ENCODE measurements at places on chromosomes 12 and 14.

DNA sequence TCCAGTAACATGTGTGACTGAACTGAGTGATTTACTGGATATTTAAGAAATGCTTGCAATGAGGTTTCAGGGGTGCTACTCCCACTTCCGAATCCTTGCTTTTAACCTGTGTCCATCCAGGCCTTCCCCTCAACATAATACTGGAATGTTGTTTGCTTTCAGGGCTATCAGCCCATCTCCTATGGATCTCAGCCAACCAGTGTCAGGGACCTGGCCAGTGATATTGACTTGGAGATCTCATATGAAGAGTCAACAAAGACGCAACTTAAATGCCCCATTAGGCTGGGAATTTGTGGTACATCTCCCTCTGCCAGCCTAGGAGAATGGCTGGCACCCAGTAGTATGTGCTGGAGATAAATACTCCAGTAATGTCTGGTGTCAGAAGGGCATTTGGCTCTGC, 889 bp upstream of the IFT43 start:
- H3K36me3 ChIP-seq: no peaks in the 10 kb centered on the region
- peaks cover 35% of the 10 kb centered on the region for H3K4me1 ChIP-seq
- H3K27me3 ChIP-seq: peaks cover 16% of the 10 kb centered on the region
- peak overlapping the region; percentile 5 for H3K4me3 ChIP-seq

DNA sequence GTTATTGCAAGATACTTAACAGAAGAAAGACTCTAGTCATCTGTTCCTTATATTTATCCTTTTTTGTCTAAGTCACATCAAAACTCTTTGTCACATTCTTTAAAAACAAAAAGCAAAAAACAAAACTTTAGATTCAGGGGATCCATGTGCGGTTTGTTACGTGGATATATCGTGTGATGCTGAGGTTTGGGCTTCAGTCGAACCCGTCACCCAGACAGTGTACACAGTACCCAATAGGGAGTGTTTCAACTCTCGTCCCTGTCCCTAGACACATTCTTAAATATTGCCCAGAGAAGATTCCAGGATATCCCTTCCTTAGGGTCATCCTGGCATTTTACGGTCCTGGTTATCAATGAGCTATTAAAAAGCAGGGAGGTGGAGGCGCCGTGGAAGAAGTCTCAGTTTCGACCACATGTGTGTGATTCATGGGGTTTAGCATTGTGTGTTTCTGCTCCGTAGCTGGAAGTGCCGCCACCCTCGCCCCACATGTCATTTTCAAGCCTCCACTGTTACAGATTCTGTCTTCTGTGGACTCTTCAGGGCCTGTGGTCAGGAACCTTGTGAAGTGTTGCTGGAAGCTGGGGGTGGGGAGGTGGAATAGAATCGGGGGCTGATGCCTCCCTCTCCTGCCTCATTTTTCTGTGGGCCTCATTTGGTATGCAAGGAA, 19.9 kb downstream of the CCND2 start:
- H3K27me3 ChIP-seq: no peaks in the 10 kb centered on the region
- peaks cover 94% of the 10 kb centered on the region for H3K36me3 ChIP-seq
- peaks cover 74% of the 10 kb centered on the region for H3K4me1 ChIP-seq
- peak overlapping the region; percentile 46 for H3K4me3 ChIP-seq
- DNase-seq: peak; percentile 61

GRCh38 chr12:52494100-52494499, 1.0 kb upstream of the KRT6A start:
- H3K27me3 ChIP-seq: peaks cover 26% of the 10 kb centered on the region
- H3K36me3 ChIP-seq: no peaks in the 10 kb centered on the region
- no peak overlapping the region for H3K4me3 ChIP-seq
- no peak for DNase-seq
- no peaks in the 10 kb centered on the region for H3K4me1 ChIP-seq

DNA sequence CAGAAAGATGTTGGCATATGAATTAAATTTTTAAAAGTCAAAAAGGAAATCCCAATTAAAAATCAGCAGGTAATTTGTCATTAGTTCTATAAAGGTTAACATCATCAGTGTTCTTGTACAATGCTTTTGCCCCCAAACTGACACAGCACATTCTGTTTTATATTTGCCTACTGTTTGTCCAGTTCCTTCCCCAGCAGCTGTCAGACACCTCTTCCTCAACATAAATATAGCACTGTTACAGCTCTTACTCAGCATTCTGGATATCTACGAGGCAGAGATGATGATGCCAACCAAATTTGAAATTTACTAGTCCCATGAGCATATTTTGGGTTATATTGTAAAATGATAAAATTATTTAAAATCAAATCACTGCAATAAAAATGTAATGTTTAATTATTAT, 124.6 kb downstream of the SINHCAF start:
- no peak overlapping the region for H3K27ac ChIP-seq
- no peaks in the 10 kb centered on the region for H3K36me3 ChIP-seq
- peaks cover 37% of the 10 kb centered on the region for H3K27me3 ChIP-seq
- H3K4me3 ChIP-seq: no peak overlapping the region
- DNase-seq: no peak
- H3K4me1 ChIP-seq: peaks cover 12% of the 10 kb centered on the region

- H3K27ac ChIP-seq: no peak overlapping the region
- H3K36me3 ChIP-seq: no peaks in the 10 kb centered on the region
- no peak for DNase-seq
- H3K4me1 ChIP-seq: peaks cover 7% of the 10 kb centered on the region
Observed at GRCh38 chr12:58919231-58920101, 838 bp downstream of the LRIG3 start.

DNA sequence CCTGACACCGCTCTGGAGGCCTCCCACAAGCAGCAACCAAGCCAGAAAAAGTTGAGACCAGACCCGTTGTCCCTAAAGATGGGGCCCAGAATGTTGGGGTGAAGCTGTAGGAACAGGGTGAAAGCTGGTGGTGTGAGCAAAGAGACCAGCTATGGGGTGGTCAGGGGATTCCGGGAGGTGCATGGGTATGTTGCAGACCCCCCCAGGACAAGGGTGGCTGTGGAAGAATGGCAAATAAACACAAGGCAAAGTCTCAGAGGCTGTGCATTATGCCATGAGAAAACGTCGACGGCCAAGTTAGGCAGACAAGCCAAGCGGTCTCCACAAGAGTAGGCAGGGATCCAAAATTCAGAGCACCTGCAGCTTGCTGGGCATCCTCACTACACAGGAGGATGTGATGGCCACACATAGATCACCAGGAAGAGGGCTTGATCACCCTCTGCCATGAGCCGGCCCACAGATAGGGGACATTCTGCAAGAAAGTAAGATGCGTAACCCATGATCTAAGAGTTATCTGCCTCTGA, 58.8 kb upstream of the KCNA1 start:
- no peak for DNase-seq
- peaks cover 5% of the 10 kb centered on the region for H3K4me1 ChIP-seq
- no peaks in the 10 kb centered on the region for H3K36me3 ChIP-seq
- no peak overlapping the region for H3K27ac ChIP-seq

DNA sequence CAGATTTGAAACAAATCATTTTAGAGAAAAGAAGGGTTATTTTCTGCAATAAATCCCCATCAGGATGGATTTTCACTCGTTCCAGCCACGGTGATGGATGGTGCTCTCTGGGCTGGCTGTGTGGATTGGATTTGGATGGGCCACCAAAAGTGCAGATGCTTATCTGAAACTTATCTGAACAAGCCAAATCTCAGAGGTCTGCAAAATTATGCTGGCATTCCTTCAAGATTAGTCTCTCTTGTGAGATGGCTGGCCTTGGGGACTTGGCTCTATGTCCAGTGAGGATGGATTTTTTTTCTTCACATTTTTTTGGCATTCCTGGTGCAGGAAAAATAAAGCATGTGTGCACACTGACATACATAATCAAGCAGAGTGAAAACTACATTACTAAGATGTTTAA, 341.9 kb downstream of the GXYLT1 start:
- H3K4me1 ChIP-seq: no peaks in the 10 kb centered on the region
- no peaks in the 10 kb centered on the region for H3K36me3 ChIP-seq
- no peaks in the 10 kb centered on the region for H3K27me3 ChIP-seq
- no peak for DNase-seq
- no peak overlapping the region for H3K27ac ChIP-seq

DNA sequence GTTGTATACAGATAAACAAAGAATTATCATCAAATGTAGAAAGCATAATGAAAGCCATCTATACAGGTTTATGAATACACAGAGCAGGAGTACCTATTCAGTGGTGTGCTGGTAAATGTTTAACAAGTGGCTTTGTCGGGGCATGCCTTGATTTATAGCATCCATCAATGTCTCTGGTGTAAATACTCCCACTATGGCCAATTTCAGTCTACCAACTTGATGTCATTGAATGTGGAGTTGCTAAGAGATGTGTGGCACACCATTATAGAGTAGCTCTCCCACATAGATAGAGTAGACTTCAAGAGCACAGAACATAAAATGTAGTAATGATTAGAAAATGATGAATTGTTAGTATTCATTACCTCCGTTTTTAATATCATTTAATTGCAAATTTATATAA, 9.3 kb downstream of the GRIP1 start:
- H3K36me3 ChIP-seq: no peaks in the 10 kb centered on the region
- DNase-seq: no peak
- no peaks in the 10 kb centered on the region for H3K4me1 ChIP-seq
- no peak overlapping the region for H3K27ac ChIP-seq

- H3K4me1 ChIP-seq: peaks cover 24% of the 10 kb centered on the region
- peaks cover 4% of the 10 kb centered on the region for H3K27me3 ChIP-seq
- no peak for DNase-seq
- H3K36me3 ChIP-seq: peaks cover 5% of the 10 kb centered on the region
- H3K4me3 ChIP-seq: no peak overlapping the region
- peak overlapping the region; percentile 26 for H3K27ac ChIP-seq
Observed at GRCh38 chr12:66829660-66830325, 150.9 kb upstream of the GRIP1 start.

DNA sequence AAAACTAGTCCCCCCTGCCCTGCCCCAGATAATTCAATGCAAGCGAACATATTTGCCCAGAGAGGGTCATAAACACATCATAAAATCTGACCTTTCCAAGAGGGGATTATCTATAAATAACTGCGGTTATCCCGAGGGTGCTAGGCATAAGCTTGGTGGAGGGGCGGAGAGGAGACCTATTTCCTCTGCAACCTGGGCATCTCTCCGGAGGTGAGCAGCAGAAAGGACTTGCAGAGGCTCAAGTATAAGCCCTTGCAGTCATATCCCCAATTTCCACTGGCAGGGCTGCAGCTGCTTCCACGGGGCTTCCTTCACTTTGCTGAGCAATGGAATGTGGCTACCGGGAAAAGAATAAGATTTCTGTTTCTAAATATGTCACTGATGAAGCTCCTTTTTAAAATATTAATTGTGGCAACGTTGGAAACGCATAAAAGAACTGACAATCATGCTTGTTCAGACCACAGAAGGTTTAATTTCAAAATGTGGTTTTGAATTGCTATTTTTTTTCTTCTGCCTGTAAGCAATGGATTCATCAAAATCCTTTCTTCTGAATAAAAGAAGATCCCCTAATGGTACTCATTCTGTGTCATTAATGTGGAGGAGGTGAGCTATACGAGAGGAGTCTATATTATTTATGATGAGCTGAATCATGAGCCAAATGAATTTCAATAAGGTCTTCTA, 268.9 kb upstream of the ATP2B1 start:
- peaks cover 8% of the 10 kb centered on the region for H3K4me1 ChIP-seq
- H3K27ac ChIP-seq: no peak overlapping the region
- no peak for DNase-seq
- H3K4me3 ChIP-seq: no peak overlapping the region

GRCh38 chr12:104687823-104688573, 231.2 kb downstream of the CHST11 start:
- peak overlapping the region; percentile 97 for H3K27ac ChIP-seq
- H3K4me1 ChIP-seq: peaks cover 87% of the 10 kb centered on the region
- peaks cover 74% of the 10 kb centered on the region for H3K36me3 ChIP-seq
- peak; percentile 84 for DNase-seq
- H3K27me3 ChIP-seq: no peaks in the 10 kb centered on the region
- H3K4me3 ChIP-seq: peak overlapping the region; percentile 49

- DNase-seq: no peak
- H3K27me3 ChIP-seq: peaks cover 9% of the 10 kb centered on the region
- H3K27ac ChIP-seq: no peak overlapping the region
- no peak overlapping the region for H3K4me3 ChIP-seq
- no peaks in the 10 kb centered on the region for H3K36me3 ChIP-seq
Observed at GRCh38 chr12:78865516-78865915, 942 bp downstream of the SYT1 start.

DNA sequence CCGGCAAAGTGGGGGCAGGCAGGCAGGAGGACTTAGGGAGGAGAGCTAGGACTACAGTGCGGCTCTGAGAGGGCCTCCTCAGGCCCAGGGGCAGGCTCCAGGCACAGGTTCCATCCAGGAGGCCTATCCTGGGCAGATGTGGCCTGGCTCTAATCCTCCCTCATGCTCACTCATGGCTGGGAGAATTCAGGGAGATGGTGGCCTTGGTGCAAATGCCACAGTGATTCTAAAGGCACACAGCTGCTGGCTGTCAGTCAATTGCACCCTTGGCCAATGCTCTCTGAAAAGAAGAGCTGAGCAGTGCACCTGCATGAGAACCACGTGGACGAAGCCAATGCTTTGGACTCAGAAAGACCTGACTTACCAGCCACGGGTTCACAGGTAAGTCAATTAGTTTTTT, 89.6 kb downstream of the C12orf75 start:
- no peak overlapping the region for H3K4me3 ChIP-seq
- H3K4me1 ChIP-seq: peaks cover 2% of the 10 kb centered on the region
- no peaks in the 10 kb centered on the region for H3K27me3 ChIP-seq
- DNase-seq: no peak

DNA sequence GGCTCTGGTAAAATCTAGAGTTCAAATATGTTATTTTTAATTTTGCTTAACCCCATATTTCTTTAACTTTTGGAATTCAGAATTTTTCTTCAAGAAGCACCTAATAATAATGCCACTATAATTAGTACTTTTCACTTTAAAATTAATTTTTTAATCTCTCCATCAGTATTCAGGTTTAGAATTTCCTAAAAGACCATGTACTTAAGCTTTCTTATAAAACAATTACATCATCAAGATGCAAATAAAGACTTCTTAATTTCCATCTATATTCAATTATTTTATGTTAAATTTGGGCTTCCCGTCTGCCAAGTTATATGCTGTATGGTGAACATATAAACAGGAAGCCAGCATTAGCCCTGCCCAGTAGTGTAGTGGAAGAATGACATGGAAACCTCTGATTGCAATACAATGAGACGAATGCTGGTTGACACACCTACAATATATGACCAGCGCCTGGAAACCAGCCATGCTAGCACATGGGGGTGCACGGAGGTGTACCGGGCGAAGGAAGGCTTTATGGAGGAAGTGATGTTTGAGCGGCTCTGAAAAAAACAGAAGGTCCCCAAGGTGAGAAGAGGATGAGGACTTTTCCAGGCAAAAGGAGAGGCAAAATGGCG, 82.2 kb downstream of the LLPH start:
- H3K27me3 ChIP-seq: peaks cover 5% of the 10 kb centered on the region
- H3K36me3 ChIP-seq: no peaks in the 10 kb centered on the region
- H3K4me1 ChIP-seq: no peaks in the 10 kb centered on the region
- DNase-seq: no peak
- H3K4me3 ChIP-seq: no peak overlapping the region

DNA sequence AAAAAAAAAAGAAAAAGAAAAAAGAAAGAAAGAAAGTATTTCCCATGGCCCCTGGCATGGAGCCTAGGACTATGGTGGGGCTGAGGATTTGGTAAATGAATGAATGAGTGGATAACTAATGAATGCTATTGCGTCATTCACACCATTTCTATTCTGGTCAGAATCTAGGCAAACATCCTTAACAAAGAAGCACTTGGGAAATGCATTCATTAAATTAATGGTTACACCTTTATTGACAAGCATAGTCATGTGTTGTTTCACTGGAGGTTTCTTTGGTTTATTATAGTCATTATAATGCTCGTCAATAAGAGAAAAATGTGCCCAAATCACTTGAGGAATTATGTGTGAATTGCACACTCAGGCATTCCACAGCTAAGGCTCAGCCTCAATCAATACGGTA, 13.6 kb upstream of the AQP2 start:
- H3K27ac ChIP-seq: no peak overlapping the region
- DNase-seq: no peak
- H3K4me1 ChIP-seq: peaks cover 10% of the 10 kb centered on the region
- peaks cover 10% of the 10 kb centered on the region for H3K27me3 ChIP-seq

Data from activated CD4-positive, alpha-beta memory T cell treated with anti-CD3 and anti-CD28 coated beads, Interleukin-2, amount 10 ng/mL, durations not matched to agents 7 days and 5 days (primary cell).